Motor neuron (in vitro differentiated cells): ENCODE measurements at places on chromosomes 6 and 20. TPM values are rescaled to one million over a fixed set of nuclear protein-coding genes. Genes with fewer than 3 reads are reported as not detected.

Gene NDUFAF4
- total RNA-seq = 25.4 and 28.8 TPM in 2 replicates

- ATAC-seq = peak; percentile 68
Measured at GRCh38 chr6:11496152-11497060, 41.1 kb upstream of the TMEM170B start.

DNA sequence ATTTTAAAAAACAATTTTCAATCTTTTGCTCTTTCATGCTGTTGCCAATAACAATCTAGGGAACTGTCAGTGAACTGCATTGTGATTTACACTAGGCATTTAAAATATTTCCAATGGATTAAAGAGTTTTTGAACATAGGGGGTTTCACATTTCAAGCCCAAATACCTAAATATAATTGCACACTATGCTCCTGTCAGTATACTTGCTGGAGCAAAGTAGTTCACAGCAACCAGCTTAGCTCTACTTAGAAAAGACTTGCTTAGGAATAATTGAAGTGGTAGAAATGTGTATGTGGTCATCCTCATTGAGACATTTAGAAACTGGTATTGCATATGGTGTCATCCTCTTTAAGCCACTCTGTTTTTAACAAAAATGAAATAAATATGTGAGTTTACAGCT lies 41.7 kb upstream of the REV3L start:
- ATAC-seq = no peak

GRCh38 chr6:1406306-1407072 lies 17.1 kb downstream of the FOXF2 start:
- ATAC-seq = no peak

DNA sequence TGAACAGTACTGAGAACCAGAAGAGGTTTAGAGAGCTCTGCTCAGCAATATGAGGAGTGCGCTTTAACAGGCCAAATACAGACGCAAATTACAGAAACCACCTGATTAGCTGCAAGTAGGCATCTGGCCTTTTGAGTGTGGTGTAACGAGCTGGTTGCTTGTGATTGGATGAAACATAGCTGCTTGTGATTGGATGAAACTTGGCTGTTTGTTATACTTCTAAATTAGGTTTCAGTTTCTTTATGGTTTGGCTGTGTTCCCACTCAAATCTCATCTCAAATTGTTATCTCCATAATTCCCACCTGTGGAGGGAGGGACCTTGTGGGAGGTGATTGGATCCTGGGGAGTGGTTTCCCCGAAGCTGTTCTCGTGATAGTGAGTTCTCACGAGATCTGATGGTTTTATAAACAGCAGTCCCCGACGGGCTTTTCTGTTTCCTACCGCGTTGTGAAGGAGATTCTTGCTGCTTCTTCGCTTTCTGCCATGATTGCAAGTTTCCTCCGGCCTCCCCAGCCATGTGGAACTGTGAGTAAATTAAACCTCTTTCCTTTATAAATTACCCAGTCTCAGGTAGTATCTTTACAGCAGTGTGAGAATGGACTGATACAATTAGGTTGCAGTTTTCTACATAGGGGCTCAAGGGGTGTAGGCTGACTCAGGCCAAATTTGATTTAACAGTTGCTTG lies 655.9 kb upstream of the MAN1A1 start:
- no peak for ATAC-seq

DNA sequence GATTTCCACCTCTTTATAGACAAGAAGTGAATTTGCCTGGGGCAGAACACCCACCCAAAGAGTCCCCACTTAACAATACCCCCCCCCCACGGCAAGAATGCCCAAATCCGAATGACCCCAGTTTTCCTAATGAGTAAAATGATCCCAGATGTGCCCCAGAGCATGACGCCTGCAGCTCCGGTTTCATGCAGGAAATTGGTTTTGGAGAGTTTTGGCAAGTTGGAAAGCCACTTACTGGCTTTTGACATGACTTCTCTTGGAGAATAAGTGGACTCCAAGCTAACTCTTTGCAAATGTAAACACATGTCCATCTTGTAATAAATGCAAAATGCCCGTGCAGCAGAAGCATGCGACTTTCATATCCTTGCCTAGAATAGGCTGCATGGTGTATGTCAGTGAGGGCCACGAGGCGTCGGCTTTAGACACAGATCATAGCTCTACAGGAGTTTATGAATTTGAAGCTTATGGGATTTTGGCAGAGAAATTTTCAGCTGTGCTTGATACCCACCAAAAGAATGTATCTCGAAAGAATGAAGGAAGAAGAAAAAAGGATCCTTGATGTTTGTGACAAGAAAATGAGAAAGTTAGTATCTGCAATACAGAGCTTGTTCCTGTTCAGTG lies 24.2 kb downstream of the EDN3 start:
- no peak for ATAC-seq

DNA sequence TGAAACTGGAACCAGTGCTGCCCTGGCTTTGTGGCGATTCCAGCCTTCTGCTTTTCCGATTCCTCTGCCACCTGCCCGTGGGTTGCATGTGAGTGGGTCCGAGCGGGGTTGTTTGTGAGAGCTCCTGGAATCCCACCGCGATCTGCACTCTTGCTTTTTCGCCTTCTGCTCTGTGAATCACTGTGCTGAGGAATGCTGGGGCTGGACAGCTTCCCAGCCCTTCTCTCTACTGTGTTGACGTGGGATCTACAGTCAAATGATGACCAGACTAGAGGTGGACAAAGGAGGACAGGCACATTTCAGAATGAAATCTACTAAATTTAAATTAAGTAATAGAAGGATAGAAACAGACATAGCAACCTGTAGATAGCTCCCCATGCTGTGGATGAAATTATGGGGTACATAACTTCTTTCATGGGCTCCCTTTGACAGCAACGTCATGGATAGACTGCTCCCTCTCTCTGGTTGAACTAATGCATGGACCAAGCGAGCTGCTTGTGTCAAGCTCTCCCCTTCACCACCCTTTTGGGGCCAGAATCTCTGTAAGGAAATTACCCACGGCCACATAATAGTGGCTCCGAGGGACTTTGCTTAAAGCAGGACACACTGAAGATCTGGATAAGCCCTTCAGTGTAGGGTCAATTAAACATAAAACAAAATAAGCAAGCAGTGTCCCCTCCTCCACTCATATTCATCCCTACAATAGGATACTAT lies 2.0 kb downstream of the FNDC1 start:
- ATAC-seq = peak; percentile 29

DNA sequence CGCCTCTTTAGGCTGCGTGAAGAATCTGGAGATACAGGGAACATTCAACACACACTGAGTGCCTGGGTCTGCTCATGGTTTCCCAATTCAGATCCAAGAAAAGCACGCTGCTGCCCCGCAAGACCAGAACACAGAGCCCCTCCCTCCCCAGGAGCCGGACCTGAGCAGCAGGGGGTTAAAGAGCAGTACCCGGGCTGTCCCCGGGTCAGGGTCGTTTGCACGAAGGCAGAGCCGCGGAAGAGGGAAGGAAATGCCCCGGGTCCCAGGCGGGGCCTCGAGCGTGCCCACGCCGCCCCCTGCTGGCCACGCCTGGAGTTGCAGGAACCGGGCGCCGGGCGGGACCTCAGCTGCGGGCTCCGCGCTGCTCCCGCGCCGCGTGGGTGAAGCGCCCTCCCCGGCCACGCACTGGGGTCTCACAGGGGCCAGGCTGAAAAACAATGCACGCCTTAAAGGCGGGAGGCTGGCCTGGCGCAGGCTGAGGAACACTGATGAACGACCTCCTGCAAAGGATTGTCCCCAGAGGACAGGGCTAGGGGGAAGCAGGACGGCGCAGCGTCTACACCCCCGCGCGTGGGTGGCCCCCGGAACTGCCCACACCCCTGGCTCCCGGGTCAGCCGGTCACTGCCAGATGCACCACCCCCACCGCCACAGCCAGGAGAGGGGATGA lies 48.9 kb downstream of the ANKRD60 start:
- peak; percentile 96 for ATAC-seq

DNA sequence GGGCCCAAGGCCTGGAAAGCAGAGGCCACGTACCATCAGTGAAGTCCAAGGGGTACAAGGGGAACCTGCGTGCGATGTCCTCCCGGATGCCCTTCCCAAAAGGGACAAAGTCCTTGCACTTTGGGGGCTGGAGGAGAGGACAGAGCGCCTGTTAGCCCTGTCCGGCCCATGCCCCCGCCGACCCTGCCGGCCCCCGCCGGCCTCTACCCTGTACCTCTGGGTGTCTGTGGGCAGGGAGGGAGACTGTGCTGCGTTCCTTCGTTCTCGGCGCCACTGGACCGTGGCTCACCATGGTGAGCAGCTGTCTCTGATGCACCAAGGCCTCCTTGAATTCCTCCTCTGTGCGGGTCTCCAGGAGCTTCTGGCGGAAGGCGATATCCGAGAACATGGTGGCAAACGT lies 7.9 kb downstream of the SLC4A11 start:
- no peak for ATAC-seq

DNA sequence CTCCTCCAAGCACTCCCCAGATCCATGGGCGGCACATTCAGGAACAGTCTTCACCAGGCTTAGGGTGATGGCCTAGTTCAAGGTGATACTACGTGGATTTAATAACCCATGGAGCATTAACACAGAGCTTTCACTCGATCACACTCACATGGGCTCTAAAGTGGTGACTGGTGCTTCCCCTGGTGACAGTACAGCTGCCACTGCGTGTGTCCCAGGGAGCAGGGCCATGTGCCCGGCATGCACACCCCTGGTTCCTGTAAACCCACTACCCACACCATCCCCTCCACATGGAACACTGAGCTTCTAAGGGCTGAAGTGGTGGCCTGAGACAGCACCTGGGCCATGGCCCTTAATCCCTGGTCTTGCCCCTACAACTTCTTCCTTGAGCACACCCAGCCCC lies 27.8 kb upstream of the APMAP start:
- no peak for ATAC-seq

DNA sequence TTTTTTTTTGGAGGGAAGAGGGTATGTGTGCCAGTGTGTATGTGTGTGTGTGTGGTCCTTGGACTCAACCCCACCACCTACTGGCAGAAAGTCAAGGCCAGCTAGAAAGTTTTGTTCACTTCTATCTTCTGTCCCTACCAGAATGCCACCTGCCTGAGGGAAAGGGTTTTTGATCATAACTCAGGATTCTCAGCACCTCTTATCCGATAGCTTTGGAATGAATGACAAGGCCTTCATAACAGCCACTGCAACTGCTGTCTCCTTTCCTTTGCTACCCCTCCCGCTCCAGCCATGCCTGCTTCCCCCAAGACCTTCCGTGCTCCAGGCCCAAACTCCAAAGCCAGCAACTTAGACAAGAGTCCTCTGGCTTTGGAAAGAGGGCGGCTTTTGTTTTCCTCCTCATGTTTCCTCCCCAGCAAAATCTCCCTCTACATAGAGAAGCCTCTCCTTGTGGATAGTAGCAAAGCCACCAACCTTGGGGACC lies 18.7 kb downstream of the BTN3A1 start:
- peak; percentile 20 for ATAC-seq

GRCh38 chr6:44234101-44235025 lies 11.0 kb downstream of the SLC29A1 start:
- no peak for ATAC-seq

DNA sequence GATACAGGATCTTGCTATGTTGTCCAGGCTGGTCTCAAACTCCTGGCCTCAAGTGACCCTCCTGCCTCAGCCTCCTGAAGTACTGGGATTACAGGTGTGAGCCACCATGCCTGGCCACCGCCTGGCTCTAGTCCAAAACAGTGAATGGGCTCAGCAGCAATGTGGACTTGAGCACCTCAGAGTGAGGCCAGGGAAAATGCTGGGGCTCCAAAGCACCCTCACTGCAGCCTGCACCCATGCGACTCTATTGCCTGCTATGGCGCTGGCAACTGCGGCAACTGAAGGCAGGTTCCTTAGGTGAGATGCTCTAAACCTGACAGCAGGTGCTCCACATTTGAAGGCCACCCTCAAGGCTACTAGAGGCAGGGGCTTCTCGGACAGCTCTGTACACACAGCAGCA lies 26.5 kb downstream of the MAP1LC3A start:
- ATAC-seq = no peak

Gene ZSCAN31
- 7.5 and 7.6 TPM in 2 replicates for total RNA-seq

Gene EFCAB8
- 0.57 and 0.97 TPM in 2 replicates for total RNA-seq

DNA sequence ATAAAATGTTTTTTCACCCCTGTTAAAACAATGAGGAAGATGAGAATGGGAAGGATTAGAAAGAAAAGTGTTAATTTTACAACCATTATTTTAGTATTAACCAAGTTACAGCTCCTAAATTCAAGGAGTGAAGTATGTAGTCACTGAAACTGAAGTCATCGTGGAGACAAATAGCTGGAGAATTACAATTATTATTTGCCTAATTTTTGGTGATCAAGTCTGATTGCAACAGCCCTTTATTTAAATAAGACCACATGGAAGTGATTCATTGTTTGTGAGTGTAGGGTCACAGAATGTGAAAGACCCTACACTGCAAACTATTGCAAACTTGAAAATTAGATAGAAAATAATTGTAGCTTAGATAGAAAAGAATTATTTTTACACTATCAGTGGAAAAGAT lies 292.4 kb downstream of the CENPW start:
- no peak for ATAC-seq

- ATAC-seq = no peak
Measured at GRCh38 chr6:3799719-3800118, 48.2 kb upstream of the PXDC1 start.

DNA sequence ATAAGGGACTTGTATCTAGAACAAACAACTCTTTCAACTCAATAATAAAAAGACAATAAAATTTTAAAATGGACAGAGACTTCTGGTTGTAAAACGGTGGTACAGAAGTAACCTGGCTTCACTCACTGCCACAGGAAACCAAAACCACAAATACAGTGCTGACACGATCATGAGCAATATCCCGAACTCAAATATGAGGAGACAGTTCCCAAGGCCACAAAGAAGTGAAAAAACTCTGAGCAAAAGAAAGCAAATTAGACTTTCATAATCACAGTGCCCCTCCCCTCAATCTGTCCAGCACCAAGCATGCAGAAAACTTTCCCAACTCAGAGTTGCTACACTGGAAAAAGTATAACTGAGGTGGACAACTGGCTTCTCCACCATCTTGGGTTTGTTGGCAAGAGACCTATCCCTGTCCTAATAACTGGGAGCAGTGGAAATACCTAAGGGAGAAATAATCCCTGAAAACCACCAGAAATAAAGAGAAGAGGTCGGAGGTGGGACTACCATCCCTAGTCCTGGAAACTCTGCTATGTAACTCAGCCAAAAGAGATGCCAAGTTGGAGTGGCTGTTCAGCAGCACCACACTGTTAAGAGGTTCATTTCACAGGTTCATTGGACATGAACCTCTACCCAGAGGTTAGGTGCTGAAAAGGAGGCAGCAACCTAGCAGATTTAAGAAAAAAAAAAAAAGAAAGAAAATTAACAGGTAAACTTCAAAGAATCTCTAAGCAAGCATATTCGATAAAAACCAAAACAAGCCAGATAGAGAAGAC lies 55.5 kb downstream of the REV3L start:
- peak; percentile 25 for ATAC-seq

DNA sequence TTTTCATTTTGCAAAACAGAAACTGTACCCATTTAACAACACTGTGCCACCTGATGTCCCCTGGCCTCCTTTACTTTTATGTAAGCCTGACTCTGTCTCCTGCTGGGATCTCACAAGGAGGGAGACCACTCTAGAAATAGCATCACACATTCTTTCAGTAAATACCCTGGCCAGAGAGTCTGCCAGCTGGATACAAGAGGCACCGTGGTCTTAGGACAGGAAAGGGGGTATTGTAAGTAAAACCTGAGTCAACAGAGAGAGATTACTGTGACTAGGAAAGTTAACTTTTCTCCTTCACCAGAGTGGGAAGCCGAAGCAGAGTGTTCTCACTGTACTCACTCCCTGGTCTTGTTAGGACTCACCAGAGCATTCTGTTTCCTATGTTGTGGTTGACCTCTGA lies 27.8 kb downstream of the CMTR1 start:
- ATAC-seq = no peak

- ATAC-seq = no peak
Measured at GRCh38 chr20:3557237-3557785, 86.5 kb downstream of the ATRN start.
